Foreskin fibroblast (primary cell): ENCODE measurements at places on chromosomes 5 and 9.

DNA sequence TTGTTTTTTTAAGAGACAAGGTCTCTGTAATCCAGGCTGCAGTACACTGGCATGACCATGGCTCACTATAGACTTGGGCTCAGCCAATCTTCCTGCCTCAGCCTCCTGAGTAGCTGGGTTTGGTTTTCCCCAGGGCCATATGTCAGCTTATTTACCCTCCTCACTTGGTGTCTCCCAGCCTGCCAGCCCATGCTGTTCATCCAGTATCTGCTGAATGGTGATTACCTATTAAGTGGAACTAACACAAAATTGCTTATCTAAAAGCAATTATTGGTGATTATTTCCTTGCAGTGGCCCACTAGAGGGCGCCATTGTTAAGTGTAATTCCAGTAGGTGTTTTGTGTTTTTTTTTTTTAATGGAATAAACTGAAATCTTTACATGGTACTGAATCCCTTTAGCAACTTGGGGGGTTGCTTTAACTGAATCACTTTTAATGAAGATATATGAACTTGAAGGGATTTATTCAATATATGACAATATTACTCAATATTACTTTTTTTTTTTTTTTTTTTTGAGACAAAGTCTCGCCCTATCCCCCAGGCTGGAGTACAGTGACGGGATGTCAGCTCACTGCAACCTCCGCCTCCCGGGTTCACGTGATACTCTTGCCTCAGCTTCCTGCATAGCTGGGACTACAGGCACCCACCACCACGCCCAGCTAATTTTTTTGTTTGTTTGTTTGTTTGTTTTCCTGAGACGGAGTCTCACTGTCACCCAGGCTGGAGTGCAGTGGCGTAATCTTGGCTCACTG lies 13.8 kb downstream of the EXOSC2 start:
- peak; percentile 52 for DNase-seq

DNA sequence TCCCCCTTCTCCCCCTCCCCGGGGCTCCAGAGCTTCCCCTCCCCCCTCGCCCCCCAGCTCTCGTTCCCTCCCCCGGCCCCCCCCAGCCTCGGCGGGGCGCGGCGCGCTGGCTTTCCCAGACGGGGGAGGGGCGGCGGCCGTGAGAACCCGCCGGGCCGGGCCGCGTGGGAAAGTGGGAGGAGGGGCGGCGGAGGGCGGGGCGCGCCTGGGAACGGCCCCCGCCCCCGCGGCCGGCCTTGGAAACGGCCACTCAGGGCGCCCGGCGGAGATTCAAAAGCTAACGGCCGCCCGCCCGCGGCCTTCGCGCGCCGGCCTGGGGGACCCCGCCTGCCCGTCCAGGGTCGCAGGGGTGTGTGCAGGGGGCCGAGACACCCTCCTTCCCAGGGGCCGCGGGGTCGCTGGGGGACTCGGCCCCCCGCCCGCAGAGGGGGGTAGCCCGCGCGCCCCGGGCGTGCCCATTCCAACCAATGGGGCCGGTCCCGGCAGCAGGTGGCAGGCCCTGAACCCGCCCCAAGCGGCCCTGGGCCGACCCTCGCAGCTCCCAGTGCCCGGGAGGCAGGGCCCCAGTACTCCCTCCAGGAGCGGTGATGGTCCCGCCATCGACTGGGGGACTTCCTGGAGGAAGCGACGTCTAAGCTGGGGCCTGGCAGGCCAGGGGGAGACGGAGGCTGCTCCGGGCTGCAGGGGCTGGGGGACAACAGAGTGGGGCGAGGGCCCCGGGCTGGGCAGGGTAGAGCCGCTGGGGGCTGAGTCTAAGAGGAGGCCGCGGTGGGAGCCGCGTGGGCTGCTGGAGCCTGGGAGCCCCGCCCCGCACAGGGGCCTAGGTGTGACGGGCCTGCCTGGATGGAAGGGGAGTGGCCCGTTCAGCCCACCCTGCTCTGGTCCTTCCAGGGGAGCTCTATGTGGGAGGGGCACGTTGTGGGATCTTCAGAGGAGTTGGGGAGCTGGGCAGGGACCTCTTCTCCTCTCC lies 14.2 kb upstream of the NRARP start:
- DNase-seq: no peak

- peak; percentile 85 for DNase-seq
These were observed 5.6 kb upstream of the CAMK2A start for GRCh38 chr5:150295172-150295634.

GRCh38 chr5:394671-395155 lies 48.3 kb upstream of the EXOC3 start:
- peak; percentile 36 for DNase-seq

- peak; percentile 94 for DNase-seq
These were observed 13.7 kb downstream of the TRIO start for GRCh38 chr5:14156650-14157492.

DNA sequence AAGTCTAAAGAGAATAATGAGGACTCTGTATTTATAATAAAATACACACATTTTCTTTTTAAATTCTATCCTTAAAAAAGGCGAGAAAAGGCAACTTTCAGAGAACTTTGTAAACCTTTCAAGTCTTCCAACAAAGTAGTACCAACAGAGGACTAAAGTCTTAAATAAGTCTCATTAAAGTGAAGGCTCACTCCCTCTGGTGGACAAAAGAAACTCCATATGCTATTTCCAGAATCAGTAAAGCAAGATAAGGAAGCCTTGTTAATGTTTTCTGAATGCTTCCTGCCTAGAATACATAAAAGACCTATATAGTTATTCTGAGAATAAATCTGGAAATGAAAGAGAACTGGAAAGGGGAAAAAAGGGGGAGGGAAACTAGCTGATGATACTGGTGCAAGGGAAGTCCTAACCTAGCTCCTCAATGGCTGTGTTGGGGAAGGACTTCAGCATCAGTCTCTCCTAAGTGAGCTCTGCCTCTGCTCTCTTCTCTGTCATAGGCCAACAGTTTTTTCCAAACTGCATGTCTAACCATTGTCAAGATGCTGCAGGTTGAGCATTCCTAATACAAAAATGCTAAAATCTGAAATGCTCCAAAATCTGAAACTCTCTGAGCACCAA lies 7.2 kb downstream of the HMGCS1 start:
- DNase-seq: peak; percentile 69

DNA sequence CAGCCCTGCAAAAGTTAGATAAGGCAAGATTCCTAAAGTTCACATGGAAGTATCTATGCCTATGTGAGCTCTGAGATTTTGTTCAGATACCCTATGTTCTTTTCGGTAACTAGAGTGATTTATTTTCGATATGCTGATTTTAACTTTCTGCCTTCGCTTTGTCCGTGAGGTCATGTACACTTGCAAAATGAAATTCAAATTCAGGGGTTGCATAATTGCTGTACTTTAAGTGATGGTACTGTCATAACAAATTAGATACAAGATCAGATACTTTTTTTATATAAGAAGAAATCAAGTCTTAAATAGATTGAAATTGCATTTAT lies 350 bp upstream of the ECPAS start:
- no peak for DNase-seq

- DNase-seq: peak; percentile 85
These were observed at the start of gene ELAVL2 for GRCh38 chr9:23826120-23826629. TSS of gene ELAVL2 (minus strand) at chr9:23826240. CDS start at chr9:23762234, 64,006 bp downstream.

- DNase-seq: no peak
These were observed 5.8 kb upstream of the SOWAHA start for GRCh38 chr5:132807163-132807838.

- no peak for DNase-seq
These were observed 46.6 kb upstream of the PCA3 start for GRCh38 chr9:76717613-76718012.

- no peak for DNase-seq
These were observed 54.3 kb downstream of the OTULIN start for GRCh38 chr5:14718778-14719177.

DNA sequence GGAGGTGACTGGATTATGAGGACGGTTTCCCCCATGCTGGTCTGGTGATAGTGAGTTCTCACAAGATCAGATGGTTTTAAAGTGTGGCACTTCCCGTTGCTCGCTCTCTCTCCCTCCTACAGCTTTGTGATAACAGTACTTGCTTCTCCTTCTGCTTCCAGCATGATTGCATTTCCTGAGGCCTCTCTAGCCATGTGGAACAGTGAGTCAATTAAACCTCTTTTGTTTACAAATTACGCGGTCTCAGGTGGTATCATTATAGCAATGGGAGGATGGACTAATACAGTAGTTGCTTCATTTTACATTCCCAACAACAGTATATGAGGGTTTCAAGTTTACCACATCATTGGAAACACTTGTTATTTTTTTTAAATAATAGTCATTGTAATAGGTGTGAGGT lies 937.3 kb upstream of the ARRDC3 start:
- no peak for DNase-seq

GRCh38 chr9:4774209-4774608 lies 18.5 kb upstream of the RCL1 start:
- no peak for DNase-seq

DNA sequence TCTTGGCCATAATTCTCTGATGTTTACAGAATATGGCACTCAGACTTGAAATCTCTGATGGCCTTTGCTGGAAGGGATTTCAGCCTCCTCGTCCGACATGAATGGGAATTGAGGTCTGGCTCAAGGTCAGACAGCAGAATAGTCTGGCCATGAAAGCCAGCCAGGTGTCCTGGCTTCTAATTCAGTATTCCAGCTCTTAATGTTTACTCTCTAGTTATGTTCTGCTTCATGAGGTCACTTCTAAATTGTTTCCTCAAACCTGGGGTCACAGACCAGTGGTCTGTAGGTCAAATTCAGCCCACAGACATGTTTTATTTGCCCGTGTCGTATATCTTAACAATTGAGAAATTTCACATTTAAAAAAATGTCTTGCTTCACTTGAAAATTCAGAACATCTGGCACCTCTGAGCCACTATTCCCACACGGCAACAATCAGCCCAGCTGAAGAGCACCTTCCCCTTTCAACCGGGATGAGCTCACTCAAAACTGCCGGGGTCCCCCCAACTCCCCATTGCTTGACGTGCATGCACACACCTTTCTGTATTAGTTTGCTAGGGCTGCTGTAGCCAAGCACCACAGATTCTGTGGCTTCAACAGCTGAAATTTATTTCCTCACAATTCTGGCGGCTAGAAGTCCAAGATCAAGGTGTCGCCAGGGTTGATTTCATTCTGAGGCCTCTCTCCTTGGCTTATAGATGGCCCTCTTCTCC lies 243.5 kb downstream of the ENC1 start:
- DNase-seq: no peak

DNA sequence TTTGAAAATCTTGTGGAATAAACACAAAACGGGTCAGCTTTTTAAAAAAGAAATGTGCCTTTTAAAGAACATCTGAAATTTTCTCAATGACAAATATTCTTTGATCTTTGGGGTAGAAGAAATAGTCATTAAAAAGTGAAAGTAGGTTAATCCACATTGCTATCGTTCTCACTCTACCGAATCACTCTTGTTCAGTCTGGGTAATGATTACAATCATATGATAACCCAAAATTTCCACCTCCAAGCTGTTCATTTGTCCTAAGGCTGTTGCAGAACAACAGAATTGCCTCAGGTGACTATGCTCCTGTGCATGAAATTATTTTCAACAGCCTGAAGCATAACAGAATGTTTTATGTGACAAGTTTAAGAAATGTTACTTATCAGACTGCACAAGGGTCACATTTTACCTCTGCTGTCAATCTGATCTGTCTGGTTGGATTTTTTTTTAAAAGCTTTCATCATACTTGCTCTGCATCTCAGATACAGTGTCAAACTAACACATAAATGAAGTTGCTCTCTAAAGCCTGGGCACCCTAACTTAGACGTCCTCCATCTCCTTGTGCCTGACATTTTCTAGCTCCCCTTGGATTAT lies 227.3 kb downstream of the LURAP1L start:
- DNase-seq: no peak

DNA sequence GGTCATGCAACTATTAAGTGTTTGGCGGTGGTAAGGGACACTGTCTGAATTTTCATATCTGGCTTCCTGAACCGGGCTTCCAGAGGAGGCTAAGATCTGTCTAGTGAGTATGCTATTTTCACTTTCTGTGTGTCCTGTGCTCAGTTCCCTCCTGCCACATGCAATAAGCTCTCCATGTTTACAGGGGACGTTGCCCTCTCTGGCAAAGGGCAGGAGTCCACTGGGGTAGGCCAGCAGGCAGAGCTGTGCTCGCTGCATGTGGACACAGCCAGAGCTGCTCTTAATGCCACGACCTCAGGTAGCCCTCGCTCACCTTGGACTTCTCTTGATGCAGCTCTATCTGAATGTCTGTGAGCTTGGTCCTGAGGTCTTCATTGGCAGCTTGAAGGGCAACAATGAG lies 111.2 kb downstream of the JAKMIP2 start:
- DNase-seq: no peak

DNA sequence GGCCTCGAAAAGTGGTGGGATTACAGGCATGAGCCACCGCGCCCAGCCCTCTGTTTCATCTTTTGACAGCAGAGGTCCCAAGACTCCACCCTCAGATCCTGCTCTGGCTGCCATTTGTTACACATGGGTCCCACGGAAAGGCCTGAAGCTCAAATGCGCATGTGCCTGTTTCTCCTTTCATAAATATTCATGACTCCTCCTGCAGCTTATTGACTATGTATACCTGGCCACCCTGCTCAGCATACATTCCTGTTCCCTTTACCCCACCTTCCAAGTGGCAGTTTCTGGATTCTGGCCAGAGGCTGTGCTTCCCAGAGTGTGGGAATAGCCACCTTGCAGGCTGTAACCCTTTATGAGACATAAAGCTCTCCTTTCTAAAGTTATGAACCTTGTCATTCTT lies 46.5 kb downstream of the AUH start:
- no peak for DNase-seq

GRCh38 chr5:160767062-160767461 lies 84.9 kb downstream of the ATP10B start:
- DNase-seq: no peak

- peak; percentile 84 for DNase-seq
These were observed 84.0 kb downstream of the ZFAND5 start for GRCh38 chr9:72280913-72281500.

- DNase-seq: no peak
These were observed 33.9 kb upstream of the RAD23B start for GRCh38 chr9:107249131-107249533.

- DNase-seq: no peak
These were observed 227.5 kb upstream of the NR4A3 start for GRCh38 chr9:99594056-99594780.

GRCh38 chr5:146390469-146390868 lies 51.8 kb downstream of the POU4F3 start:
- DNase-seq: no peak

DNA sequence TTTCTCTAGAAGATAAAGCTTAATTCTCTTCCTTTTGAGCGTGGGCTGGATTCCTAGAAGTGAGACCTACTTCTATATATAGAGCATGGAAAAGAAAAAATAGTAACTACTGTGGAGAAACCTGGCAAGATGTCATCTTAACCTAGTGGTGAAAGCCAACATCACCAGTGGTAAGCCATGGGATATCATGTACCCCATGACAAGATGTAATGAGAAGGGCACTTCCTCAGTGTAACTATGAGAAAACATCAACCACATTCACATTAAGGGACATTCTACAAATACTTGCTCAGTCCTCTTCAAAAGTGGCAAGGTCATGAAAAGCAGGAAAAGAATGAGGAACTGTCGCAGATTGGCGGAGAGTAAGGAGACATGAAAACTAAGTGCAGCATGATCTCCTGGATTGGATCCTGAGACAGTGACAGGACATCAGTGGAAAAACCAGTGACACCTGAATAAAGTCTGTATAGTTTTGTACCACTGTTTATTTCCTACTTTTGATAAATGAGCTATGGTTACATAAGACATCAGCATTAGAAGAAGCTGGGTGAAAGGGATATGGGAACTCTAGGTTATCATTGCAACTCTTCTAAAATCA lies 65.4 kb downstream of the PRRC1 start:
- no peak for DNase-seq
